Immature natural killer cell (primary cell): ENCODE measurements at places on chromosomes 2 and 18.

DNA sequence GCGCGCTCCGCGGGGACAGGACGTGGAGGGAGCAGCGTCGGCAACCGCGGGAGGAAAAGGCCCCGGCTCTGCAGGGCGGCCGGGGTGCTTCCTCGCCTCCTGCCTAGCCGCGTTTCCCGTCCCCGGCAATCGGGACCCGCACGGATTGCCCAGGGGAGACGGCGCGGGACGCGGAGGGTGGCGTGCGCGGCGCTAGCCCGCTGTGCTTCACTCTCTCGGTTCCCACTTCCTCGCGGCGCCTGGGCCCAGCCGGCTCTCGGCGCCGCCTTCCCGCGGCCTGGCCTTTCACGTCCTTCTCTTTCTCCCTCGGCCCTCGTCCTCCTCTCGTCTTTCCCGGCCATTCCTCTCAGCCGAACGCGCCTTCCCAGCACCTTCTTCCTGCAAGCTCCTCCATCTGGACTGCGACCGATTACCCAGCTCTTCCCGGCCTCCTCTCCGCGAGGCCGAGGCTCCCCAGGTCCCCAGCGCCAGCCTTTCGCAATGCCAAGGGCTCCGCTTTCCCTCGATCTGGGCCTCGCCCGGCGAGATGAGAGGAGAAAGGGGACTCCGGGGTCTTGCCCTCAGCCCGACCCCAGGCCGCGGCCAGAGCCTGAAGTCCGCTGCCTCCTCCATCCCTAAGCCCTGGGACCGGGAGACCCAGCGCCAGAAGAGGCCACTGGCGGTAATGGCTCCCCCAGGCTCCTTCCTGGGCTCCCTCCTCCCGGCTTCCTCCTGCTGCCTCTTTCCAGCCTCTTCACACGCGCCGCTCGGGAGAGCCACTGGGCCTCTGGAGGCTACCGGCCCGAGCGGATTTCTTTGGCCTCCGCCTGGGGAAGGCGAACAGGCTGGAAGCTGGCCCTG, 34.3 kb upstream of the ATP6V1B1 start:
- DNase-seq = no peak

DNA sequence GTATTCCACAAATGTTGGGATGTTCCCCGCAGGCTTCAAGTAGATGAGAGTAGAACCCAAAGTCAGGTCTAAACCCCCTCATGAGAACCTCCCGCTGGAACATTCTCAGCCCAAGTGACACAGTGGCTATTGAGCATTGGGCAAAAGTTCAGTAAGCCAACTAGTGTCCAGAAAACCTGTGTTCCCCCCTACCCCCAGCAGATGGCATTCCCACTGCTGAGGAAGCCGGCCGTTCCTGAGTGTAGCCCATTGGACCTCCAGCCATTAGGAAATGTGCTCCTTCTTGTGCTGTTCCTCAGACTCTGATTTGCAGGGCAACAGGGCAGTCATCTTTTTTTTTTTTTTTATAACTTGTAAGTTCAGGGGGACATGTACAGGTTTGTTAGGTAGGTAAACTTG, 152.1 kb downstream of the NCK2 start:
- DNase-seq = no peak

DNA sequence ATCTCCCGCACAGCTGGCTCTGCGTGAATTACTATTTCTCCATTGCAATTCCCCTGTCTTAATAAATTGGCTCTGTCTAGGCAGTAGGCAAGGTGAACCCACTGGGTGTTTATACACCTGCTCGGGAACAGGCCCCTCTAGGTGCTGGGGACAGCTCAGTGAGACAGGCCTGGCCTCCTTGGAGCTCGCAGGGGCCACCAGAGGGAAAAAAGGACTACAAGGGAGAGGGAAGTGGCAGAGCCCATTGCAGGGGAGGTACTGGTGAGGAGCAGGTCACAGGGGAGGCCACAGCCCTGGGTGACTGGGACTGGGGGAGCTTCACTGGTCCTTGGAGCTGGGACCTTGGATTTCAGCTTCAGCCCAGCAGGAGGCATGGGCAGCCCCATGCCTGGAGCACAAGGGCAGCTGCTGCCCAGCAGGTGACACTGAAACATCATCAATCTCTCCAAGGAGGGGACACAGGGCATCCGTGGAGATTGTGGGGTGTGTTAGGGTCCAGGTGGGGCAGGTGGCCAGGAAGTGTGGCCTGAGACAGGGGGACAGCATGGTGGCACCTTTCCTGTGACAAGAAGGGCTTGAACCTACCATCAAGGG, 31.2 kb downstream of the NGEF start:
- no peak for DNase-seq

- DNase-seq = no peak
Observed at GRCh38 chr2:26033270-26033817, 540 bp upstream of the RAB10 start.

- DNase-seq = no peak
Observed at GRCh38 chr2:119290859-119291587, 67.4 kb downstream of the STEAP3 start.

- DNase-seq = no peak
Observed at GRCh38 chr18:70373042-70373519, 84.2 kb downstream of the SOCS6 start.

DNA sequence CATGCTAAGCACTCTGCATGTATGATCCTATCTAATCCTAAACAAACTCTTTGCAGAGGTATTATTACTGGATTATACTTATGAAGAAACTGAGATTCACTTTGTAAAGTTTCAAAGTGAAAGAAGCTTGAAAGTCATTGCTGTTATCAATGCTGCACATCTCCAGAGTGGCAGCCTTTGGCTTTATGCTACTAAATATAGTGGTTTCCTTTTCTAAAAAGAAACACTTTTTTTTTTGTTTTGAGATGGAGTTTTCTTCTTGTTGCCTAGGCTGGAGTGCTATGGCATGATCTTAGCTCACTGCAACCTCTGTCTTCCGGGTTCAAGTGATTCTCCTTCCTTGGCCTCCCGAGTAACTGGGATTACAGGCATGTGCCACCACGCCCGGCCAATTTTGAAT, 114.9 kb upstream of the RAB27B start:
- DNase-seq = peak; percentile 12

- DNase-seq = no peak
Observed at GRCh38 chr2:189437926-189438325, 3.3 kb upstream of the WDR75 start.

DNA sequence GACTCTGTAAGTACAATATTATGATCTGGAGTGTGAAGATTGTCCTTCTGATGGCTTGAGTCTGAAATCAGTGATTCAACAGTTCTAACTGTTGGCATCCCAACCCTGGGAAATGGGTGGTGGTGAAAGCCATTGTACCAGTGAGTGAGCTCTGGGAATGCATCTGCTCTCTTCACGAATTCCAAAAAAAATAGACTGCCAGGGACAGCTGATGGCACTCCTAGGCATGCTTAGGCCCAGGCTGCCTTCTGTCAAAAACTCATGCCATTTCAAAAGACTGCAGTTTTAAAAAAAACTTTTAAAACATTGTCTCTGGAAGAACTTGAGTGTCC, 20.3 kb downstream of the OXER1 start:
- no peak for DNase-seq

GRCh38 chr2:160006475-160006874, 55.9 kb downstream of the PLA2R1 start:
- DNase-seq = no peak

DNA sequence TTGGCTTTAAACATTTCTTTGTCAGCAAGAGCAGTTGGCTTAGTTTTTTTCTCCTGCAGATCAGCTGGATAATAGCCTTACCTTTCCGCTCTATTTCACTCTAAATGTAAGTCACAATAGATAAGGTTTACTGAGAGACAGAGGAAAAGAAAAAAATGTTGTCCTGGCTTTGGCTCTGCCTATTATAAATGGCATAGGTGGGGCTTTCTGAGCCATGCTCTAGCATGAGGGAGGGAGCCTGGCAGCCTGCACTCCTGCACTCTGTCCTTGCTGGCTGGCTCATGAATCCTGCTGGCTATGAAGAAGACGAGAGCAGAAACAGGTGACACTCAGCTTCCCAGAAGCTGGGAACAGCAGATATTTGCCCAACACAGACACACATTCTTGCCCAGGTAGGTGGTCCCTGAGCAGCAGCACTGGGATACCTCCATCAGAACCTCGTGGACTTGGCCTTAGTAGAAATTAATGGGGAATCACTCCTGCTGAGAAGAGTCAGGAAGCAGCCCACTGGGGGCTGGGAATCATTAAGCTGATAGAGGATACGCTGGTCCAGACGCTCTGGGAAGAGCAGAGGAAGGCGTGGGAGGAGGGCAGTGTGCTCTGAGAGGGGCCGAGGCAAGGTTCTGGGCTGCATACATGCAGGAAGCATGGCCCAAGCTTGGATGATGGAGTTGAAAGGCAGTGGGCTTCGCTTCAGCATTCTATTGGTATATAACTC, 514.4 kb upstream of the HS6ST1 start:
- DNase-seq = no peak

DNA sequence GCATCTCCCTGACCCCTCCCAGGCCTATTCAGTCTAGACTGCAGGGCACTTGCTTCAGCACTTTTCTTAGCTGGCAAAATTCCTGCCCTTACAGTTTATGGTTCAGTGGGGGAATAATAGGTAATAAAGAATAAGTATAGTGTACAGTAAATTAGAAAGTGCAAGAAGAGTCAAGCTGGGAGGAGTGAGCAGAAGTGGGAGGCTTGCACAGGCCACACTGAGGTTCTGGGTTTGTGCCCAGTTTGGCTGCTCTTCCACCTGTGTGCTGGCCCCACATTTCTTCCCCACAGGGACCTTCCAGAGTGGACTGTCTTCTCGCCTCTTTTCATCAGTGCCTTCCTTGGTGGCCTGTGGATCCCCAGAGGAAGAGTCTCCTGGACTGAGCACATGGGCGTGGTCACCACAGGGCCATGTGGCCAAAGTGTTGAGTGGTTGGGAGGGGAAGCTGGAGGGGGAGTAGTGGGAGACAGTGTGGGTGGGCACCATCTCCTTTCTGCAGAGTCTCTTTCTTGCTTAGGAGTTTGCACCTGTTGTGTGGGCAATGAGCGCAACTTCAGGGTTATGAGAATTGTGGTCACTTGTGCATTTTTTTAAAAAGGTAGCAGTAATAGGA, 128.6 kb upstream of the ZSWIM2 start:
- DNase-seq = no peak

- DNase-seq = no peak
Observed at GRCh38 chr2:187509667-187510417, 44.4 kb downstream of the TFPI start.

GRCh38 chr2:43941966-43942365, 53.8 kb downstream of the LRPPRC start:
- no peak for DNase-seq

GRCh38 chr2:237278568-237278967, 135.4 kb downstream of the COL6A3 start:
- no peak for DNase-seq

GRCh38 chr2:105431367-105432043, 32.7 kb upstream of the FHL2 start:
- no peak for DNase-seq

DNA sequence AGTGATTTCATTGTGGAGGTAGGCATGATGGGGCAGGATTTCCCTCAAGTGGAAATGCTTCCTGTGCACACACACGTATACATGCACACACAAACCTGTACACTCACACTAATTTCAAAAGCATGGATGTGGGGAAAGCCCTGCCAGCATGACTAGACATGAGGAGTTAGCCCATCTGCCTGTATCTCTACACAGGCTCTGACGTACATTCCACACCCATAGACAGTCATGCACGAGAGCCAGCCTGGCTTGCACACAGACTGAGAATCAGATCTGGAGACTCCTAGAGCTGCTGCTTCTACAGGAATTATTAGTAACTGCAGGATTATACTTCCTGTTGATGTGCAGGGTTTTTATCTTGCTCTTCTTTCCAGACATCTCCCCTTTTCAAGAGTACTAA, 27.3 kb upstream of the NFU1 start:
- no peak for DNase-seq

DNA sequence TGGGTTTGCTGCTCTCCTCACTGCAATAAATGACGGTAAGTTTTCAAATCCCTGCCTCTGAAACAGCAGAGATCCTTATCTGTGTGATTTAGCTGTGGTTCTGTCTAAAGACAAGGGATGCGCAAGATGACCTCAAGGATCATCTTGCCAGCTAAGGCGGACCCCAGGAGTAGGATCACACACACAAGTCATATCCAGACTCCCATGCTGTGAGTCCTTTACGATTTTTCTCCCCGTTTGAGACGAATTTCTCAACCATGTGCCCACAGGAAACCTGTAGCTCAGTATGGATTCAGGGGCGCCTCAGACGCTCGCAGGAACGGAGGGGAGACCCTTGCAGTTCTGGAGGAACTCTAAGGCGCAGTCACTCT, 11.1 kb upstream of the DCTN1 start:
- DNase-seq = no peak

GRCh38 chr18:58862851-58863538, 1.7 kb upstream of the ZNF532 start:
- DNase-seq = peak; percentile 32

GRCh38 chr2:223465793-223466192, 136.4 kb downstream of the SCG2 start:
- no peak for DNase-seq

- no peak for DNase-seq
Observed at GRCh38 chr2:142531377-142531776, 346.1 kb upstream of the KYNU start.

GRCh38 chr2:222315443-222316121, 16.8 kb upstream of the PAX3 start:
- DNase-seq = no peak

GRCh38 chr2:215664847-215665525, 229.1 kb upstream of the FN1 start:
- DNase-seq = no peak

- no peak for DNase-seq
Observed at GRCh38 chr2:16010011-16010410, 69.7 kb downstream of the MYCN start.

GRCh38 chr2:163984986-163985385, 249.2 kb upstream of the FIGN start:
- DNase-seq = no peak

DNA sequence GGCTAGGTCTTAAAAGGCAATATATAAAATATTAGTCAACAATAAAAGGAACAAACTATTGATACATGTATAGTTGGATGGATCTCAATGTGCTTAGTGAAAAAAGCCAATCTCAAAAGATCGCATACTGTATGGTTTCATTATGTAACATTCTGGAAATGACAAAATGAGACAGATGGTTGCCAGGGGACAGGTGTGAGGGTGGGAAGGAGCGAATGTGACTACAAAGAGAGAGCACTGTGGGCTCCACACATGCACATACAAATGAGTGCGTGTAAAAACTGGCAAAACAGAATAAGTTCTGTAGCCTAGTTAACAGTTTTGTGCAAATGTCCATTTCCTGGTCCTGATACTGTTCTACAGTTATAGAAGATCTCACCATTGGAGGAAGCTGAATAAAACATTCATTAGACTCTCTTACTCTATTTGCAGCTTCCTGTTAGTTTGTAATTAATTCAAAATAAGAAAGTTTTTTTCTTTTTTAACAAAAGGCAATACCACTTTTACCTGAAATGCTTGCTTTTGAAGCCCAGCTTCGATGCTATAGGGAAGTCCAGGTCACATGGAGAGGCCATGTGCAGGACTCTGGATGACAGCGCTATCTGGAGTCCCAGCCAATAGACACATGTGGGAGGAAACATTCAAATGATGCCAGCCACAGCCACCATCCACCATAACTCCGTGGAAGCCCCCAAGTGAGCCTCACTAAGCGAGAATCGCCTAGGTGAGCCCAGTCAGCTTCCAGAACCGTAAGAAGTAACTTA, 21.0 kb upstream of the C2orf80 start:
- no peak for DNase-seq
